ENCODE measurements at places on chromosomes 4 and X.

GRCh38 chr4:7066006-7066405 is 1.9 kb downstream of the GRPEL1 start:
- no peak for DNase-seq

GRCh38 chr4:82705169-82705927 is 93.2 kb downstream of the SCD5 start:
- DNase-seq: no peak

DNA sequence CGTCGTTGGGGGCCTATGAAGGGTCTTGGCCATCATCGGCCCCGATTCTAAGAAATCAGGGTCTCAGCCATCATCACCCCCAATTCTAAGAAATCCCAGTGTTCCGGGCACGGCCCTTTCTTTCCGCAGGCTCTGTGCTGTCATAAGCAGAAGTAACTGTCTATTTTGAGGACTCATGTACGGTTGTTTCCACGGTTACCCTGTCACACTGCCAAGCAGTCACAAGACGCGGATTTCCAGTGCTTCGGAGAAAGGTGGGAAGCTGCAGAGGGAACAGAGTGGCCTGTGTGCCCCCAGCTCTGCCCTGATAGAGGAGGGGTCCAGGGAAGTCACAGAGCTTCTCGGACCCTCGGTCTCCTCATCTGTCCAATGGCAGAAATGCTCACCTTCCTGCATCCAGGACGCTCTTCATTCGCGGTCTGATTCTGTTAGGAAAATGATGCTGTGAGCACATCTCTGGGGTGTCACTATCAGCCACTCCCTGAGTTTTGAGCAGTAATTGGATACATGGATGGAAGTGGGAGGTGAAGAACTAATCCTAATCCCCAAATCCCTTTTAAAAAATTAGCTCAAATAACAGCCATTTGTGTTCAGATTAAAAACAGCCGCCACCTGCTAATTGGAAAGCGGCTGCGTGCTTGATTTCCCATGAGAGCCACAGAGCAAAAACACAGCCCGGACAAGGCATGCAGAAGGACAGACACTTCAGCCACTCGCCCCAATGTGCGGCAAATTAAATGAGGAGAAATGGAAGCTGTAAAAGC is 73.1 kb downstream of the WFS1 start:
- no peak for DNase-seq

- peak; percentile 19 for DNase-seq
These were observed 1.6 kb upstream of the LRAT start for GRCh38 chr4:154741922-154742850.

DNA sequence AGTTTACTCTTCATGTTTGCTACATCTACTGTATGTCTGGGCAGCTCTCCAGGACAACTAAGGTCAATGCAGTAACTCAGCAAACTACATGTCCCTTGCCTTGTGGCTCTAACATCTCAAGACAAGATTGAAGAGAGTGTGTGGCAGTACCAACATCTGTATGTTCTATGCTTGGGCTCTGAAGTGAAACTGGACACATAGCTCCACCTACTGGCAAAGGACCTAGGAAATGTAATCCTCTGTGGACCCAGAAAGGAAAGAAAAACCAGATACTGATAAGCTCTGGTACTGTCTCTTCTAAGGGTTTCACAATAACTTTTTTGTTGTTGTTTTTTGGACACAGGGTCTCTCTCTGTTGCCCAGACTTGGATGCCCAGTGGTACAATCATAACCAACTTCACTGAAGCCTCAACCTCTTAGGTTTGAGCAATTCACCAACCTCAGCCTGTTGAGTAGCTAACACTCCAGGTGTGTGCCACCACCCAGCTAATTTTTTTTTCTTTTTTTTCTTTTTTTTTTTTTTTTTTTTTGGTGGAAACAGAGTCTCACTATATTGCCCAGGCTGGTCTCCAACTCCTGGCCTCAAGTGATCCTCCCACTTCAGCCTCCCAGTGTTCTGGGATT is 64.1 kb downstream of the QDPR start:
- peak; percentile 74 for DNase-seq

- no peak for DNase-seq
These were observed 9.1 kb downstream of the ASMTL start for GRCh38 chrX:1443496-1444075.

Measured in midbrain (tissue), 1 donor.